Left kidney (tissue), 8 donors: ENCODE measurements at places on chromosomes 4 and X. TPM values are rescaled to one million over a fixed set of nuclear protein-coding genes. Genes with fewer than 3 reads are reported as not detected.
A peak's percentile ranks its signal among the peaks of the same experiment; 100 is the strongest.

DNA sequence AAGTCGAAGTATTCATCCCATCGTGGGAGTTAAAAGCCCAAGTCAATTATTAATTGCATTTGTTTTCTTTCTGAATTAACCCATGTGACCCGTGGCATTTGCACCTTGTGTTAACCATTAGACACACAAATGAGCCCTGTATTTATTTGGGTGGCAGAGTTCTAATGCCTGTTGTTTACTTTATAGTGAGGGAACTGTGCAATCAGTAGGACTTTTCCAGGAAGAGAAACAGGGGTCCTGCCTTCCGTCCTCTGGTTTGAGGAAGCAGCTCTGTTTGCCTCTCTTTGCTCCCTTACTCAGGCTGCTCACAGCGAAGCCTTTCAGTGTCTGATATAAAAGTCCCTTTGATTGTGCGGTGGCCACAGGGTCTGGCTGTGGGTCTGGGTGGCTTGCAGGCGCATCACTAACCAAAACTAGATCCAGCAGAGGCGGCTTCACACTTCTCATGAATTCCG, 263.6 kb downstream of the PTTG2 start:
- peak; percentile 47 for DNase-seq

- no peak for DNase-seq
Measured at GRCh38 chrX:110304371-110304770, 13.5 kb downstream of the AMMECR1 start.

GRCh38 chr4:118942465-118942864, 53.8 kb downstream of the SYNPO2 start:
- DNase-seq: no peak

GRCh38 chr4:10077483-10078335, 38.9 kb downstream of the WDR1 start:
- no peak for DNase-seq

Gene TENM3
- 19.5 TPM for polyA plus RNA-seq
